ENCODE measurements at places on chromosomes 11 and 22. TPM values are rescaled to one million over a fixed set of nuclear protein-coding genes. Genes with fewer than 3 reads are reported as not detected.

GRCh38 chr11:643366-643765 lies 6.3 kb downstream of the DRD4 start:
- no peak for DNase-seq

DNA sequence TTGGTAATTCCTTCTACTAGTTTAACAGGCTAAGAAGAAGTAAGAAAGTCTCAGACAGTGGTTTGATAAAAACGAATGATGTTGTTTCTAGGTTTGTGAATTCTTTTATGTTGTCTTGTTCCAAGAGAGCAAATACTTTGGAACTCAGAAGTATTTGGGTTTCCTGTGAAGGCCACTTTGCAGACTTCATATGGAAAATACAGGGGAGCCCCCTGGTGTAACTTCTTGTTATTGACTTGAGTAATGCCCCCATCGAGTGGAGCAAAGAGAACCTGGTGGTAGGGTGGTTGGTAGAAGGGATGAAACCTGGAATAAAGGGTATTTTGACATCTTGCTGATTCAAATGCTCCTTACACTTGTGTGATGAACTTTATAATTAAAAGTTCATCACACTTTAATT lies 40.0 kb upstream of the PTH start:
- no peak for DNase-seq

DNA sequence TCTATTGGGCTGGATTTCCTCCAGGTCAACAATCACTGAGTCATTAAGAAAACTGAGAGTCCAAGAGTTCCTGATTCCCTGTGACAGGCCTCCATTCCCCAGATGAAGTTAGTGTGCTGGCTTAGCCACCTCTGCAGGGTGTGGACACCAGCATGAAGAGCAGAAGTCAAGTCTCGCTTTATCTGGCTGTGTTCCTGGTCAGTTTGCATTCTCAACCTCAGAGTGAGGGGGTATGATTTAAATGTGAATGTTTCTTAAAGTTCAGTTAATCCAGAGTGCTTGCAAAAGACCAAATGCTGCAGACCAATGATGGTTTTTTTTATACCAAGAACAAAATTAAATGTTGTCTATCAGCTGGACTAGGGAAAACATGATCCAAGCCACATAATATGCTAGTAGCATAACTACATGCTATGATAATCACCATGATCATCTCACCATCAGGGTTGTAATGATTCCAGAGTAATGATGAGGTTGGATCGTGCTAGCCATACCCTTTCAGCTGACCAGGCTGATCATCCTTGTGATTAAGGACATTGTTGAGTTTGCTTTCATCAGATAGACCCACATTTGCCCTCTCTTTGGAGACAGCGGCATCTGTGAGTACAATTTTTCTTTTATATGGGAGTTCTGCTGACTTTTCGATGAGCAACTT lies 145.8 kb upstream of the ARHGAP20 start:
- DNase-seq = peak; percentile 11

The OR51E2 gene
- total RNA-seq = not detected

DNA sequence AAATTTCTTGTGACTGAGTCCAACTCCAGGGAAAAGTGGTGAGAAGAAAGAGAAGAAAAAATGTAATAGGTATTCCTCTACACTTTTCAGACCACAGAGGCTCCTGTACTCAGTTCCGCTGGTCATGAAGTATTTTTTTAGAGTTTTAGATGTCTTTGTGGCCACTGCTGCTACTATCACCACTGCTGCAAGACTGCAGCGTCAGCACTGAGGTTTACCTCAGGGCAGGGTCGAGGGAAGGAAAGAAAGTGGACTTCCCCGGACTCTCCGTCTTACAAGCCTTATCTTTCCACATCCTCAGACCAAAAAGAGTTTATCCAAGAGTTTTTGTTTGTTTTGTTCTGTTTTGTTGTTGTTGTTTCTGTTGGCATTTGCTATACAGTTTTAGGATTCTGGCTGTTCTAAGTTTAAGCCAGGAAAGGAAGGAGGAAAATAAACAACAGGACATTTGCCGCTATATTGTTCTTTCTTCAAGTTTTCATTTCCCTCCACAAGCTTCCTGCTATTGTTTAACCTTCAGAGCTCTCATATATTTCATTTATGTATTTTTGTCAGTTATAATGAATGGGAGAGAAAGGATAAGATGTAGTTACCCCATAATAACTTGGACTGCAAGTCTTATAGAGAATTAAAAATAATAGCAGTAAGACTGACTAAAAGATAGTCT lies 919.3 kb downstream of the NTM start:
- DNase-seq = no peak

The ARHGAP8 gene
- total RNA-seq = 15.0 TPM

The OR52I2 gene
- total RNA-seq = not detected

GRCh38 chr11:43124272-43124935 lies 187.4 kb upstream of the API5 start:
- DNase-seq = no peak

Data from bronchial epithelial cell (primary cell).